Naive B cell (primary cell): ENCODE measurements at places on chromosomes 2 and 18.

- DNase-seq, result no peak
- no peaks in the 10 kb centered on the region for H3K27me3 ChIP-seq
- H3K4me1 ChIP-seq, result no peaks in the 10 kb centered on the region
- H3K4me3 ChIP-seq, result no peak overlapping the region
- H3K27ac ChIP-seq, result no peak overlapping the region
Observed at GRCh38 chr2:43088143-43089073, 138.0 kb downstream of the ZFP36L2 start.

- no peak overlapping the region for H3K4me3 ChIP-seq
- DNase-seq, result no peak
- H3K36me3 ChIP-seq, result no peaks in the 10 kb centered on the region
Observed at GRCh38 chr2:175490360-175490791, 308.9 kb upstream of the ATP5MC3 start.

DNA sequence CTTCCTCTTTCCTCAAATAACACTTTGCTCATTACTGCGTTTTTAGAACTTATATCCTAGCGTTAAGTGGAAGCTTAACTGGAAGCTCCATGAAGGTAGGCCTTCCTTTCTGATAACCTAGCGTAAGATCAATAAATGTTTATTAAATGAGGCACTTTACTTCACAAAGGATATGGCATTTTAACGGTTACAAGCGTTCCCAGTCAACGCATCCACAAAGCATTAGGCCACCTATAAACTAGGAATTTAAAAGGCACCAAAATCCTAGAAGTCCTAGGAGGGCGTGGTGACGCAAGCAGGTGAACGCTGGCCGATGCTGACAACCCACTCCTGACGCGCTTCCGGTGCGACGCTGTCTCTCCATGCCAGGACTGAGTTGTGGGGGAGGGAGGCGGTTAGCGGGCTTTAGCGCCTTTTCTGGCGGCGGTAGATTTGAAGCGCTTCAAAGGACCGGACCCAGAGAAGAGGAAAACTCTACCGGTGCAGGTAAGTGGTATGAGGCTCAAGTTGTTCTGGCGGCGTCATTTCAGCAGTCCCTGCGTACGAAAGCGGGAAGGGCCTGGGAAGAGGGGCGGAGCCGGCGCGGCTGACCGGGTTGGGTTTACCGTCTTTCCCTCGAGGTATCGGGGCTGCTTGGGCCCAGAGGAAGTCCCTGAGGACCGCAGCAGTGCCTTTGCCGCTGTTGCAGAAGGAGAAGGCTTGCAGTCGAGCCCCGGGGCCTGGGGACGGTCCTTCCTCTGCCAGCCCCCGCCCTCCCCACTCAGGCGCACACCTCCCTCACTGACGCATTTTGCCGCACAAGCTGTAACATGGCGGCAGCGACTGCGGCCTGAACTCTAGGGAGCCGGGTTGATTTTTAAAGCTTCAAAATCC is at the start of gene PPIG:
Gene PPIG, plus strand, starts transcription at position 347 of the 873 bp plus-strand sequence. CDS start 19,691 bp downstream, outside the sequence.
- peak within 1 kb of the TSS; percentile 100 for H3K27ac ChIP-seq
- no peaks in the 10 kb centered on the region for H3K36me3 ChIP-seq
- DNase-seq, result peak; percentile 85
- H3K4me1 ChIP-seq, result peaks cover 18% of the 10 kb centered on the region

GRCh38 chr2:136117909-136118818 is at the start of gene CXCR4:
TSS of gene CXCR4 (minus strand) at chr2:136118149. CDS start at chr2:136118060, 89 bp downstream.
- peaks cover 80% of the 10 kb centered on the region for H3K4me1 ChIP-seq
- H3K27me3 ChIP-seq, result peaks cover 4% of the 10 kb centered on the region
- DNase-seq, result peak; percentile 90
- peaks cover 24% of the 10 kb centered on the region for H3K36me3 ChIP-seq
- peak within 1 kb of the TSS; percentile 100 for H3K27ac ChIP-seq

GRCh38 chr2:120803764-120804335 is 68.2 kb downstream of the GLI2 start:
- no peaks in the 10 kb centered on the region for H3K36me3 ChIP-seq
- no peaks in the 10 kb centered on the region for H3K27me3 ChIP-seq
- H3K27ac ChIP-seq, result no peak overlapping the region

DNA sequence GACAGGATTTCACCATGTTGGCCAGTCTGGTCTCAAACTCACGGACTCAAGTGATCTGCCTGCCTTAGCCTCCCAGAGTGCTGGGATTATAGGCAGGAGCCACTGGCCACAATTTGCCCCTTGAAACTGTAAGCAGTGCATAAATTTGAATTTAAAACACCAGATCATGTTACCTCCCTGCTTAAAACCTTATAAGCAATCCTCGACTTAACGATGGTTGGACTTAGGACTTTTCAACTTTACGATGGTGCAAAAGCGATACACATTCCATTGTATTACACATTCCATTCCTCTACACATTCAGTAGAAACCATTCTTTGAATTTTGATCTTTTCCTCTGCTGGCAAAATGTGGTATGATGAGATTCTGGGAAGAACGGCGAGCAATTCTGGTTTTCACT is 23.2 kb upstream of the EFR3B start:
- H3K27me3 ChIP-seq, result no peaks in the 10 kb centered on the region
- no peaks in the 10 kb centered on the region for H3K36me3 ChIP-seq
- no peak for DNase-seq
- no peak overlapping the region for H3K4me3 ChIP-seq
- no peak overlapping the region for H3K27ac ChIP-seq

DNA sequence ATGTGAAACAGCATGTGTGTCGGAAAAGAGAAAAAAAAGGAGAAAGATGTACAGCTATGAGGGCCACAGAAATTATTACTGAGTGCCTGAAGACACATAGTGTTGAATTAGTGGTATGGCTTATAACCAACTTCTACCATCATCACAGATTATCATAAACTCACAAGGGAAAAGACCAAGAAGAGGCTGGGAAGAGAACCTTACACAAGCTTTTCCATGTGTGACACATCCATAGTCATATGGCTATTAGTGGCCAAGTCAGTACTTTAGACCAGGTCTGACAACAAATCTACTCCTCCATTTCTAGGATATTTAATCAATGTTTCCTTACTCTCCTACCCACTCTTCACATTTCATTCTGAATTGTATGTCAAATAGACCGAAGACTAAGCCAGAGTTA is 3.5 kb upstream of the GALNT5 start:
- DNase-seq, result no peak
- no peaks in the 10 kb centered on the region for H3K4me1 ChIP-seq
- no peak overlapping the region for H3K4me3 ChIP-seq
- H3K27me3 ChIP-seq, result peaks cover 11% of the 10 kb centered on the region
- no peak overlapping the region for H3K27ac ChIP-seq

DNA sequence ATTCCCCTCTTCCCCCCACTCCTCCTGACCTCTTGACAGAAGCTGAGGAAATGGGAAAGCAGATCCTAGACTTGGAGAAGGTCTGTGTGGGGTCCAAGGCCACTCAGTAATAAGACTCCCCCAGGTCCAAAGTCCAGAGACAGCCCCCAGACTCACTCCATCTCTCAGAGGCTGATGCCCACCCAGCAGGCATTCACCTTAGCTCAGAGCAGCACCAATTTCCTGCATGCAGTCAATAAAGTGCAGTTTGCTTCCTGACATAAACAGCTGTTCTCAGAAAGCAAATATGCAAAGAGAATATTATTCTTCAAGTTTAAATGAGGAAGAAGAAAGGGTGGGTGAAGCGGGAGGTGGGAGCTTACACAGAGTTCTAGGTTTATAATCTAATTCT is 84.1 kb upstream of the RTN4 start:
- H3K4me1 ChIP-seq, result peaks cover 44% of the 10 kb centered on the region
- no peaks in the 10 kb centered on the region for H3K36me3 ChIP-seq
- DNase-seq, result peak; percentile 36
- peak overlapping the region; percentile 94 for H3K27ac ChIP-seq
- H3K4me3 ChIP-seq, result peak overlapping the region; percentile 97
- no peaks in the 10 kb centered on the region for H3K27me3 ChIP-seq

DNA sequence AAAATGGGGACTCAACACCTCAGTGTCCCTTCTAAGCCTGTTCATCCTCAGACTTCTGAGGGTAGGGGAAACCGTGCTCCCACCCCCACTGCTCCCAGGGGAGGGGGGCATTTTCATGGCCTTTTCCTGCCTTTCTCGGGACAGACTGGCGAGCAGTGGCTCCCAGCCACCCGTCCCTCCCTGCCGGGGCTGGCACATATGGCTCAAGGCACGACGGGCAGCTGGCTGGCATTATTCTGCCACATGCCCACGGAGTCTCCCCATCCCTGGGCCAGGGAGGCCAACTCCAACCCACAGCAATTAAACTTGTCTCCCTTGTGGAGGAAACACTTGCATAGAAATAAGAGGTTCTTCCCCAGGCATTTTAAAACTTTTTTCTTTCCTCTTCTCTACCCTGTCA is 148.5 kb upstream of the CBLN2 start:
- H3K27ac ChIP-seq, result no peak overlapping the region
- no peaks in the 10 kb centered on the region for H3K27me3 ChIP-seq
- no peaks in the 10 kb centered on the region for H3K4me1 ChIP-seq
- no peak for DNase-seq

- H3K36me3 ChIP-seq, result peaks cover 35% of the 10 kb centered on the region
- H3K27ac ChIP-seq, result no peak overlapping the region
- H3K27me3 ChIP-seq, result no peaks in the 10 kb centered on the region
- no peaks in the 10 kb centered on the region for H3K4me1 ChIP-seq
- no peak for DNase-seq
Observed at GRCh38 chr2:178722296-178722695, 84.9 kb downstream of the TTN start.

DNA sequence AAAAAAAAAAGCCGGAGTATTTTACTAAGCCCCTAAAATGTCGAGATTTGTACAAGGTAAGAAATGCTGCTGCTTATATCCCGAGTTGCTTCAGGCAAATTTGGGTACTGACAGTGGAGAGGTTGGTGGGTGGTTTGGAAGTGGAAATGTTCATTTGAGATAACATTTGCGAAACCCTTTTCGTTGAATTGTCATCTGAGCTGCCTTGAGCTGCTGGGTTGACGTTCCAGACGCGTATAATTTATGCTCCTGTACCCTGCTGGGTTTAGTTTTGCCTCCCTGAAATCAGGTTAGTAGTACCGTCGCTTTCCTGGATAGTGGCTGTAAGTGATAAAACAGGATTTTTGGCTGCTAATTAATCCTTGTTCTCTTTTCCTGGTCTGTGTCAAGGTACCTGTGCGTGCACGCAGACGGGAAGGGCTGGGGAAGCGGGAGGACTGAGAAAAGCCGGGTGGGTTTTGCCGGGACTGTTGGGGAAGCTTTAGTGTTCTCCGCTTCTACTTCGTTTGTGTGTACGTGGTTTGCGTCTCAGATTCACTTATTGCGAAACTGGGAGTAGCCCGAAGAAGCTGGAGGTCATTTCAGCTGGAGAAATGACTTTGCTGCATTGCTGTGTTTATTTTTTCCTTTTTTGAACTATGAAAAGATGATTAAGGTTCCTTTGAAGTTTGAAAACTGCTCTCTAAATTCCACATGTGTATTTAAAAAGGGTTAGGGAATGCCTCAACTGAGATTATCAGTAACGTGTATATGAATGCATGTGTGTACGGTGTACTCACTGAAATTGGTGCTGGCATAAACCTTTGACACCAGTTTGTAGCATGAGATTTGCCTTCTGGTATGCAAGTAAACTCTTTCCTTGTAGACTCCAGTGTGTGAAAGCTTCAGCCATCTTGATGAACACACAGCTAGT is 709 bp downstream of the UGP2 start:
- H3K27me3 ChIP-seq, result no peaks in the 10 kb centered on the region
- peaks cover 50% of the 10 kb centered on the region for H3K4me1 ChIP-seq
- H3K36me3 ChIP-seq, result no peaks in the 10 kb centered on the region
- peak; percentile 10 for DNase-seq
- peak overlapping the region; percentile 99 for H3K4me3 ChIP-seq

DNA sequence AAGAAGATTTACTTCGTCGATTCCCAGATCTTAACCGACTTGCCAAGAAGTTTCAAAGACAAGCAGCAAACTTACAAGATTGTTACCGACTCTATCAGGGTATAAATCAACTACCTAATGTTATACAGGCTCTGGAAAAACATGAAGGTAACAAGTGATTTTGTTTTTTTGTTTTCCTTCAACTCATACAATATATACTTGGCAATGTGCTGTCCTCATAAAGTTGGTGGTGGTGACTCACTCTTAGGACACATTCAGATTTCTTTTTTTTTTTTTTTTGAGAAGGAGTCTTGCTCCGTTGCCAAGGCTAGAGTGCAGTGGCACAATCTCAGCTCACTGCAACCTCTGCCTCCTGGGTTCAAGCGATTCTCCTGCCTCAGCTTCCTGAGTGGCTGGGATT is 26.8 kb downstream of the MSH2 start:
- H3K4me3 ChIP-seq, result no peak overlapping the region
- H3K27me3 ChIP-seq, result no peaks in the 10 kb centered on the region
- no peak overlapping the region for H3K27ac ChIP-seq
- H3K36me3 ChIP-seq, result peaks cover 18% of the 10 kb centered on the region
- H3K4me1 ChIP-seq, result no peaks in the 10 kb centered on the region
- no peak for DNase-seq

- H3K27ac ChIP-seq, result no peak overlapping the region
- no peaks in the 10 kb centered on the region for H3K36me3 ChIP-seq
- H3K27me3 ChIP-seq, result no peaks in the 10 kb centered on the region
- no peaks in the 10 kb centered on the region for H3K4me1 ChIP-seq
- DNase-seq, result no peak
- no peak overlapping the region for H3K4me3 ChIP-seq
Observed at GRCh38 chr2:79369127-79369526, 143.7 kb upstream of the CTNNA2 start.

GRCh38 chr2:9378433-9379390 is 44.6 kb downstream of the ITGB1BP1 start:
- H3K4me3 ChIP-seq, result no peak overlapping the region
- H3K4me1 ChIP-seq, result no peaks in the 10 kb centered on the region
- DNase-seq, result no peak
- H3K27me3 ChIP-seq, result no peaks in the 10 kb centered on the region

DNA sequence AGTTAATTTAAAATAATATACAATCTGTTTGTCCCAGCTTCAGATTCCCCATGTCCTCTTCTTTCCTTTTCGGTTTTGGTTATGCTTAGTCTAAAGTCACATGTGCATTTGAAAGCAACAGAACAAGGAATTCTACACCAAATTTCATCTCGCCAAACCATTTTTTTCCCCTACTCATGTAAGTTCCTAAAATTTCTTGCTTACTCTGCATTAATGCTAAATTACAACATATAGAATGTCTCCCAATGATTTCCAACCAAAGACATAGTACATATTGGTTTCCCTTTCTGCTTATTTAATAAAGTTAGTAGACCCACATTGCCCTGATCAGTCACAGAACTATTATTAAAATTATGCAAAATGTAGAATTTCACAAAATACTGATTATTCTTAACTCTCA is 212.3 kb downstream of the ARHGAP15 start:
- DNase-seq, result no peak
- peaks cover 27% of the 10 kb centered on the region for H3K4me1 ChIP-seq
- H3K27ac ChIP-seq, result no peak overlapping the region
- H3K4me3 ChIP-seq, result no peak overlapping the region

- peak overlapping the region; percentile 92 for H3K4me3 ChIP-seq
- peaks cover 8% of the 10 kb centered on the region for H3K36me3 ChIP-seq
- peaks cover 22% of the 10 kb centered on the region for H3K4me1 ChIP-seq
- DNase-seq, result no peak
- peaks cover 28% of the 10 kb centered on the region for H3K27me3 ChIP-seq
Observed at GRCh38 chr18:36186461-36187192, 670 bp upstream of the MOCOS start.

DNA sequence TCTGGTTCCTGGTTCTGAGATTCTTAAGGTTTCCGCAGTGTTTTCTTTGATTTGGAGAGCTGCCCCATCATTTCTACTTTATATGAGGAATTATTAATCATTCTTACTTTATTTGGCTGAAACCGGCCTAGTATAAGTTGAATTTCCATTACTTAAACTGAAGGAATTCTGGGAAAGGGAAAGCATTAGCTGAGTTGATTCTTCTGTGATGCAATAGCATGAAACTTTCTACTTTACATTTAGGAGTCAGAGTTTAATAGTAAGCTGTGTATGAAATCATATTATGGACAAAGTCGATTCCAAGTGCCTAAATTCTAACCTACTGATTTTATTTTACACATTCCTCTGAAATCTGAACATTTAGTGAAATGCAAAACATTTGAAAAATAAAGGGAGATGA is 1269.7 kb upstream of the ZEB2 start:
- H3K36me3 ChIP-seq, result no peaks in the 10 kb centered on the region
- DNase-seq, result no peak
- no peaks in the 10 kb centered on the region for H3K27me3 ChIP-seq
- no peak overlapping the region for H3K27ac ChIP-seq
- no peaks in the 10 kb centered on the region for H3K4me1 ChIP-seq
